ENCODE measurements at places on chromosomes 6 and 20. TPM values are rescaled to one million over a fixed set of nuclear protein-coding genes. Genes with fewer than 3 reads are reported as not detected.

Gene STX7
- 25.5 TPM for polyA plus RNA-seq

Gene EDN1
- not detected for polyA plus RNA-seq

Gene HLA-DRA
- 621 TPM for polyA plus RNA-seq

Gene SMPDL3A
- 0.37 TPM for polyA plus RNA-seq

Gene FABP7
- not detected for polyA plus RNA-seq

Gene RIMS4
- not detected for polyA plus RNA-seq

DNA sequence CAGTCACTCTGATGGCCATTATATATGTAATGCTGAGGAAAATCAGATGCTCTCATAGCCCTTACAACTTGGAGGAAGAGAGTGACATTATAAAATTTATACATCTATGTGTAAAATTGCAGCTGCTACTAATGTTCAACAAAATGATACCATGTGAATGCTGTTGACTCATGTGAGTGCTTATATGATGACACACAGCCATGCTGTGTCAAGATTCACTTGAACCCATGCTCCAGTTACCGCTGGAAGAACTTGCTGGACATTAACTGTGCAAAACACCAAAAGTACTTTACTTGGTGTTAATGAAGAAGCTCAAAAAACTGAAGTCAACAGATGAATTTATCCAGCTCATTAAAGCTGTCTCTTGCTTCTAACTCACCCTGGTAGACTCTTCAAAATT is 318.9 kb upstream of the PLCB4 start:
- no peak overlapping the region for H3K27ac ChIP-seq
- H3K36me3 ChIP-seq: peaks cover 26% of the 10 kb centered on the region
- DNase-seq: no peak
- no peak overlapping the region for H3K4me3 ChIP-seq
- peaks cover 8% of the 10 kb centered on the region for H3K4me1 ChIP-seq
- no peaks in the 10 kb centered on the region for H3K27me3 ChIP-seq

DNA sequence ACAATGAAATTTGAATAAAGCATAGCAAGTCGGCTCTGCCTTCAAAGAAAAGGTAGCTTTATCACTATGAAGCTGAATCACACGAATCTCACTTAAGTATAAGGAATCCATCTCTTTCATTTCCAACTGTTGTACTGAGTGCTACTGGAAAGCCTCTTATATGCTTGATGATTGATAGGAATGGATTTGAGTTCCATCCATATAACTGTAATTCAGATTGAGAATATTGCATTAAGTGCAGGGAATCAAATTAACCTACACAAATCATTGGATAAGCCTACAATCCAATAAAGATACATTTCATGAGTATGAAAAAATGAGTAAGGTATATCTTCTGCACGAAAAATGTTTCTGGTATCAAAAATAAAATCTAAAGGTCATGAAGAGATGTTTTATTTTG is 444.8 kb upstream of the PLCB4 start:
- H3K27ac ChIP-seq: no peak overlapping the region
- DNase-seq: no peak
- peaks cover 5% of the 10 kb centered on the region for H3K4me1 ChIP-seq
- H3K4me3 ChIP-seq: no peak overlapping the region

DNA sequence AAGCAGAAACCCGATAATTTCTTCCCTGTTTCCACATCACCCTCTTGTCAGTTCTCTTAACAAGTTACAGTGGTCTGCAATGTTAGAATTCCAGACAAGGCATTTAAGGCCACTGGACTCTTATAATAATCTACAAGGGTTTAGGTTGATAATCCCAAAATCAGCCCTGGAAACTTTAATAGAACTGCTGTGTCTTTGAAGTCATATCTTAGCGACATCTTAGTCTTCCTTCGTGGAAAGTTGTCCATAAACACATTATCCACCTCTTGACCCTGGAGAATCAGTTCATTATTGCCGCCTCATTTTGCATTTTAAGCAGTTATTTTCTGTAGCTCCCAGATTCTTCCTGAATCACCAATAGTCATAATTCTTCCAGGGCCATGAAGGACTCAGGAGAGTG is 108.6 kb upstream of the PLCB4 start:
- no peak overlapping the region for H3K4me3 ChIP-seq
- peaks cover 2% of the 10 kb centered on the region for H3K36me3 ChIP-seq
- H3K27me3 ChIP-seq: no peaks in the 10 kb centered on the region
- no peak for DNase-seq
- no peak overlapping the region for H3K27ac ChIP-seq

GRCh38 chr20:44135417-44136204 is 51.4 kb downstream of the JPH2 start:
- peaks cover 13% of the 10 kb centered on the region for H3K27me3 ChIP-seq
- no peak for DNase-seq
- no peaks in the 10 kb centered on the region for H3K4me1 ChIP-seq
- H3K27ac ChIP-seq: no peak overlapping the region
- no peaks in the 10 kb centered on the region for H3K36me3 ChIP-seq
- no peak overlapping the region for H3K4me3 ChIP-seq

DNA sequence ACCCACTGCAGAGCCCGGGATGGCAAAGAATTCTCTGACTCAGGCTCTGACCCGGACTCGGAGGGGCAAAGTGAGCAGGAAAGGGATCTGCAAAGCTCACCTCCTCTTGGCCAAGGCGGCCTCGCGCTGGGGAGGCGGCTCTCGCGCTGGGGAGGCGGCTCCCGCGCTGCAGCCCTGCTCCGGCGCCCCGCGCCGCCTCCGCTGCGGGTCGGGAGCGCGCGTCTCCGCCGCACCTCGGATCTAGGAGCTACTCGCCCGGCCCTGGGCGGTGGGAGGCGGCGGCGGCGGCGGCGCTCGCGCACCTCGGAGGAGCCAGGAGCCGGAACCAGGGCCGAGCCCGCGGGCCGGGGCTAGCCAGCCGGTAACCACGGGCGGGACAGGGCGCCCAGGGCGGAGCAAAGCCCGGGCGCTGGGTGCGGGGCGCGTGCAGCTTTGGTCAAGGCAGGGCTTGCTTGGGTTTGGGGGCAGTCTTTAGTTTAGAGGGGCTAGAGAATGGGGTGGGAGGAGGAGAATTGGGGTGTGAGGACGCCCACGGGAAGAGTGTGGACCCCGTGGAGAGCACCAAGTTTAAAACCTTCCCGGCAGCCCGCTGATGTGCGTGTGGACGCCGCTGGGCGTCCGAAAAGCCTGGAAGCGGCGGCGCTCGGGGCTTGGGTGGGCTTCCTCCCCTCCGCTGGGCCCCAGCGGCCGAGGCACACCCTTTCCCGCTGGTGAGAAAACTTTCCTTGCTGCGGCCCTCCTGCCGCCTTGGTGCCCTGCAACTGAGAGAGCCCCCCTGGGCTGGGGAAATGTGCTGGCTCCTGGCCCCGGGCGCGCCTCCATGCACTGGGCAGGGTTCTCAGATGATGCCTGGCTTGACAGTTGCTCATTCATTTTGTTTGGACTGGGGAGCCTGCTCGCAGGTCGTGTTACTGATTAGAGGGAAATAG is at the start of gene MRAP2:
Gene MRAP2, plus strand, starts transcription at position 250 of the 929 bp plus-strand sequence. CDS start 21,547 bp downstream, outside the sequence.
- no peaks in the 10 kb centered on the region for H3K4me1 ChIP-seq
- H3K27ac ChIP-seq: no peak within 1 kb of the TSS
- H3K4me3 ChIP-seq: peak within 1 kb of the TSS; percentile 52
- H3K27me3 ChIP-seq: no peaks in the 10 kb centered on the region
- no peaks in the 10 kb centered on the region for H3K36me3 ChIP-seq
- DNase-seq: no peak

- no peaks in the 10 kb centered on the region for H3K4me1 ChIP-seq
- H3K36me3 ChIP-seq: no peaks in the 10 kb centered on the region
- peaks cover 2% of the 10 kb centered on the region for H3K27me3 ChIP-seq
- no peak overlapping the region for H3K4me3 ChIP-seq
- no peak overlapping the region for H3K27ac ChIP-seq
Observed at GRCh38 chr6:15819841-15820240, 157.0 kb upstream of the DTNBP1 start.

GRCh38 chr6:140002396-140003022 is 628.1 kb upstream of the CITED2 start:
- no peaks in the 10 kb centered on the region for H3K4me1 ChIP-seq
- no peaks in the 10 kb centered on the region for H3K36me3 ChIP-seq
- no peak overlapping the region for H3K27ac ChIP-seq
- no peak for DNase-seq
- no peaks in the 10 kb centered on the region for H3K27me3 ChIP-seq
- no peak overlapping the region for H3K4me3 ChIP-seq

GRCh38 chr6:37319156-37319555 is 34.6 kb upstream of the RNF8 start:
- H3K4me1 ChIP-seq: peaks cover 10% of the 10 kb centered on the region
- no peak overlapping the region for H3K4me3 ChIP-seq
- peaks cover 14% of the 10 kb centered on the region for H3K36me3 ChIP-seq
- no peaks in the 10 kb centered on the region for H3K27me3 ChIP-seq
- no peak overlapping the region for H3K27ac ChIP-seq

- peaks cover 8% of the 10 kb centered on the region for H3K27me3 ChIP-seq
- no peak overlapping the region for H3K4me3 ChIP-seq
- no peak overlapping the region for H3K27ac ChIP-seq
Observed at GRCh38 chr6:90493332-90493731, 93.5 kb downstream of the MAP3K7 start.

GRCh38 chr6:113306552-113307145 is 550.5 kb upstream of the MARCKS start:
- no peak overlapping the region for H3K27ac ChIP-seq
- no peaks in the 10 kb centered on the region for H3K4me1 ChIP-seq
- no peak for DNase-seq
- H3K27me3 ChIP-seq: no peaks in the 10 kb centered on the region
- no peaks in the 10 kb centered on the region for H3K36me3 ChIP-seq
- H3K4me3 ChIP-seq: no peak overlapping the region

GRCh38 chr6:5020142-5020541 is 16.3 kb upstream of the RPP40 start:
- no peaks in the 10 kb centered on the region for H3K27me3 ChIP-seq
- no peaks in the 10 kb centered on the region for H3K4me1 ChIP-seq
- H3K4me3 ChIP-seq: no peak overlapping the region
- no peak overlapping the region for H3K27ac ChIP-seq
- H3K36me3 ChIP-seq: no peaks in the 10 kb centered on the region

GRCh38 chr20:43842126-43843020 is 72.3 kb upstream of the TOX2 start:
- no peak overlapping the region for H3K27ac ChIP-seq
- H3K4me3 ChIP-seq: no peak overlapping the region
- peaks cover 15% of the 10 kb centered on the region for H3K27me3 ChIP-seq
- no peaks in the 10 kb centered on the region for H3K36me3 ChIP-seq
- DNase-seq: no peak

DNA sequence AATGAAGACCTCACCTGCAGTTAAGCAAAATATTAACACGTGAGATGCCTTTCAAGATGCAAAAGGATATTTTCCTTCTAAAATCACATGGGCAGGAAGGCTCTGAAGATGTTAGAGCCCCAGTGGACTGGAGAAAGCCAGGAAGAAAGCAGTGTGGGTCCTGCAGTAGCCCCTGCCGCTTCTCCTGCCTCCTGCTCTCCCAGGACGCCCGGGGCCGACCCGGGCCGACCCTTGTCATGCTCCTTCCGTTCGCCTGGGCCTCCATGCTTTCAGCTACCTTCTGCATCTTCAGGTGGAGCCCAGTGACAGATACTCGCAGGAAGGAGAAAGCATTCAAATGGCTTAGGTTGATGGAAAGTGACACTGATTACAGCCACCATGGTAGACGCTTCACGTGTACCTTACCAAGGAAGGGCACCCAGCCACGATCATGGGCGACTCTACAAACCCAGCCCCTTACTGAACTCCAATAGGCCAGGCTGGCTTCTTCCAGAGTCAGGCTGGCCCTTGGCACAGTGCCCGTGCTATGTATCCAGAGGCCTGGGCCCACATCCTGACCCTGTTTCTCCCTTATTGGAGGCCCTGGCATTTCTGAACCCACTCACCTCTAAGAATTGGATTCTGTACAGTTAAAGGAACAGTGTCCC is 69.0 kb downstream of the TCP11 start:
- H3K4me3 ChIP-seq: no peak overlapping the region
- no peaks in the 10 kb centered on the region for H3K36me3 ChIP-seq
- no peaks in the 10 kb centered on the region for H3K4me1 ChIP-seq
- no peak for DNase-seq
- H3K27ac ChIP-seq: no peak overlapping the region
- H3K27me3 ChIP-seq: no peaks in the 10 kb centered on the region

GRCh38 chr6:127590344-127590743 is 13.4 kb downstream of the C6orf58 start:
- no peak overlapping the region for H3K4me3 ChIP-seq
- no peak overlapping the region for H3K27ac ChIP-seq
- H3K4me1 ChIP-seq: no peaks in the 10 kb centered on the region
- DNase-seq: no peak
- no peaks in the 10 kb centered on the region for H3K36me3 ChIP-seq
- H3K27me3 ChIP-seq: peaks cover 2% of the 10 kb centered on the region

GRCh38 chr20:47850146-47850545 is 64.9 kb upstream of the SULF2 start:
- no peak overlapping the region for H3K4me3 ChIP-seq
- H3K4me1 ChIP-seq: no peaks in the 10 kb centered on the region
- H3K36me3 ChIP-seq: no peaks in the 10 kb centered on the region
- DNase-seq: no peak

GRCh38 chr6:36436466-36436865 is 6.2 kb downstream of the PXT1 start:
- H3K27me3 ChIP-seq: no peaks in the 10 kb centered on the region
- H3K36me3 ChIP-seq: no peaks in the 10 kb centered on the region
- no peak overlapping the region for H3K4me3 ChIP-seq
- no peak overlapping the region for H3K27ac ChIP-seq

DNA sequence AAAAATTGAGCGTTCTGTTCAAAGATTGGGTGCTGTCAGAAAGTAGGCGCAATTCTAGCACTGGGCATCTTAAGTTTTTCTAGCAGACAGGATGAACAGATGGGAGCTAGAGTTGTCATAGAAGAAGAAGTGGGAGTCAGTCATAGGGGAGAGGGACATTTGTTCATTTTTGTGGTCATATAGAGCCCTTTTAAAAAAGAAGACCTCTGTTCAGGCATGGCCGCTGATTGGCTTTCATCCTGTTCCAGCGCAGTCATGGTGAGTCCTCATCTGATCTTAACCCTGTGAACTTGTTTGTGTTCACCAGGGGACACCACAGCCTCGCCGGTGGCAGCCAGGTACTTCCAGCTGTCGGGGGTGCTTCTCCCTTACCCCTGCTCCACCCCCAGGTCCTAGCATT is 29.7 kb upstream of the PBOV1 start:
- H3K27ac ChIP-seq: no peak overlapping the region
- DNase-seq: no peak
- H3K36me3 ChIP-seq: no peaks in the 10 kb centered on the region
- no peaks in the 10 kb centered on the region for H3K4me1 ChIP-seq

Data from immature natural killer cell (primary cell).